ENCODE measurements at places on chromosomes 7 and 10.
A peak's percentile ranks its signal among the peaks of the same experiment; 100 is the strongest.

- DNase-seq, result no peak
Observed at GRCh38 chr7:106895246-106895864, 30.3 kb downstream of the PIK3CG start.

DNA sequence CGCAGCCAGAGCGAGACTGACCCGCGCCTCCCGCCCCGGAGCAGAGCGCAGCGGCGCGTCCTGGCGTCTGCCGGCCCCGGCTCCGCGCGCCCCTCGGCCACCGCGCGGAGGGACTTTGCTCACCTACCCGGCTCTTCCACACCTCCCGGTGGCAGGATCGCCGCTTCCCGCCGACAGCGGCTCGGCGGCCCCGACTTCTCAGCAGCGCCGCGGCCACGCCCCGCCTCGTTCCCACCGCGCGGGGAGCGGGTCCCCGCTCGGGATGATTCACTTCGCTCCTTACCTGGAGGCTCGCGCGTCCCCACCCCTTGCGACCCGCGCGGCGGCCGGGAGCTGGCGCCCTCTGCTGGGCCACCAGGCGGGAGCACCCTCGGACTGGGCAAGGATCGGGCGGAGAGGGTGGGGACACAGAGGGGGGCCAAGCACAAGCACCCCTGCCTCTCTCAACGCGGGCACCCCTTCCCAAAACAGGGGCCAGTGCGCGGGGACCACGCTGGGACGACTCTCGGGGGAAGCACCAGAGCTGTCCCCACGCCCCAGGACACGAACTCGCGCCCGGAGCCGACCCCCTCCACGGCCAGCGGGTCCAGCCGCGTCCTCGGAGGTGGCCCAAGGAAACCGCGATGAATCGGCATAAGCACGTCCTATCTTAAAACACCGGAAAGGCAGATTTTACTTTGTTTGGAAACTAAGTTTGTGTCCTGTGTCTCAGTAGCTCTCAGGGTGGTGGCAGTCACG is 101.0 kb upstream of the SVIL start:
- DNase-seq, result peak; percentile 73

GRCh38 chr7:50409856-50410745 is 40.0 kb downstream of the FIGNL1 start:
- no peak for DNase-seq

DNA sequence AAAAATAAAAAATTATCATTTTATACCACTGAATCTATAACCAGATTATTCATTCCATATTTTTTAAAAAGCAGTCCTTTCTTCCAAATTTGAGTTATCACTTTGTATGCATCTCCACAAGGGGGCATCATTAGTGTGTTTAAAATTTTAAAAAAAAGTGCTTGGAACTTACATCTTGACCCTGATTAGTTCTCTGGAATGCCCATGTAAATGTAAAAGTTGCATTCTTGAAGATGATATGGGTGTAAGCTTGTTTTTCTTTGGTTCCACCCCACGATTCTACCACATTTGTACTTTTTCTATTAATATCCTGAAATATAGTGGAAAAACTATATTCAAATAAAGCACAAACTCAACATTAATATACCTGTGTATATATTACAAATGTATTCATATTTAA is 144.9 kb downstream of the ELAPOR2 start:
- peak; percentile 7 for DNase-seq

DNA sequence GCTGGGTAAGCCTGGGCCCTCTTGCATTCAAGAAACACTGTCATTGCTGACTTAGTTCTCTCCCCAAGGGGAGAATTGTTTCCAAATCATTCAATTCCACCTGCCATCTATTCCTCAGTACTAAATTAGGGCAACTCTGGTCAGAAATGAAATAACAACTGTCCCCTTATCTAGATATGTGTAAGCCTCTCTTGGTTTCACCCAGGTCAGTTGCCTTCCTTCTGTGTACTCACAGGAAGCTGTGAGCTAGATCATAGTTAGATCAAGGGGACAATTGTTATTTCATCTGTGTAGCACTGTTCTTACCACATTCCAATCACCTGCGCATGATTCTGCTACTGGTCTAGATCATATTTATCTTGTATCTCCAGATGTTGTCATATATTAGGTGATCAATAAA is 483.0 kb upstream of the SORCS1 start:
- no peak for DNase-seq

- no peak for DNase-seq
Observed at GRCh38 chr10:90328459-90328858, 529.4 kb downstream of the HTR7 start.

GRCh38 chr7:130367088-130367755 is 13.1 kb upstream of the CPA1 start:
- peak; percentile 60 for DNase-seq

DNA sequence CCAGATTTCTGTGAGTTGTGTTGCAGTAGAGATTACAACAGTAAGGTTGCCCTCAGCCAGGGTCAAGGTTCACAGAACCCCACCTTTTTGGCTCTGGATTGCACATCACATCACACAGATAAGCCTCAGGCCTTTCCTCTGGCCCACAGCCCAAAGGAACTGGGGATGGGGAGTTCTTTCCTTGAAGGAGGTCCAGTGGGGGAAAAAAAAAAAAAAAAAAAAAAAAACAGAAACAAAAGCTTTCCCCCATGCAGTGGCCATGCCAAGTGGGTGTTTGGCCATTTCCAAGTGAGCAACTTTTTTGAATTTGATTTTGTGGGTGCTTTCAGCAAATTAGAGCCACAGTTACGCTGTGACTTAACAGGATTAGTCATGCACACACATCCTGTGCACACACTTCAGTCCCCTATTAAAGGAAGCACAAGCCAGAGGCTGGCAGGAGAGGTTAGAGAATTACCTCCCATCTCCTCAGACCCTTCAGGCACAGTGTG is 79.3 kb upstream of the NANOS1 start:
- DNase-seq, result no peak

- DNase-seq, result no peak
Observed at GRCh38 chr10:5014936-5015335, 11.3 kb upstream of the AKR1C2 start.

GRCh38 chr7:75977743-75978142 is 16.7 kb downstream of the TMEM120A start:
- DNase-seq, result no peak

GRCh38 chr7:30027740-30028215 is 434 bp upstream of the PLEKHA8 start:
- DNase-seq, result no peak

DNA sequence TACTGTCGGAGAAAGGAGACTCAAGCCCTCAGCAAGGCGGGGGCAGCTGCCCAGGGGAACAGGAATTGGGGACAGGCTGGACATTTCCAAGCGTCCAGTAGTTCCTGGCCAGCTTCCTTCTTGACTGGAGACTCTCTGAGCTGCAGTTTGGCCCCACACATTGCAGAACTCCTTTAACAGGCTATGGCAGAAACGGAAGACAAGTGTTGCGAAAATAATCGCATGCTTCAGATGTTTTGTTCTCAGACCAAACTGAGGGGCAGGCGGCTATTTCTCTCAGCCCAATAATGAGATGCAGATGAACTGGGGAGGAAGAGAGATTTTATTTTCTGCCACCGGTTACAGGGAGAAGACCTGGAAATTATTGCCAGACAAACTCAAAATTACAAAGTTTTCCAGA is 88.0 kb upstream of the PFKP start:
- no peak for DNase-seq

GRCh38 chr7:31006857-31007256 is 43.1 kb downstream of the GHRHR start:
- DNase-seq, result no peak

GRCh38 chr7:1290679-1291356 is 58.1 kb downstream of the UNCX start:
- DNase-seq, result no peak

DNA sequence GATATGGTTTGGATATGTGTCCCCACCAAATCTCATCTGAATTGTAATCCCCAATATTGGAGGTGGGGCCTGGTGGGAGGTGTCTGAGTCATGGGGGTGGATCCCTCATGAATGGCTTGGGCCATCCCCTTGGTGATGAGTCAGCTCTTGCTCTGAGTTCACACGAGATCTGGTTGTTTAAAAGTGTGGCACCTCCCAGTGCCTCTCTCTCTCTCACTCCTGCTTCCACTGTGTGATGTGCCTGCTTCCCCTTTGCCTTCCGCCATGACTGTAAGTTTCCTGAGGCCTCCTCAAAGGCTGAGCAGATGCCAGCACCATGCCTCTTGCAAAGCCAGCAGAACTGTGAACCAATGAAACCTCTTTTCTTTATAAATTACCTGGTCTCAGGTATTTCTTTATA is 4.8 kb upstream of the GCK start:
- DNase-seq, result no peak

DNA sequence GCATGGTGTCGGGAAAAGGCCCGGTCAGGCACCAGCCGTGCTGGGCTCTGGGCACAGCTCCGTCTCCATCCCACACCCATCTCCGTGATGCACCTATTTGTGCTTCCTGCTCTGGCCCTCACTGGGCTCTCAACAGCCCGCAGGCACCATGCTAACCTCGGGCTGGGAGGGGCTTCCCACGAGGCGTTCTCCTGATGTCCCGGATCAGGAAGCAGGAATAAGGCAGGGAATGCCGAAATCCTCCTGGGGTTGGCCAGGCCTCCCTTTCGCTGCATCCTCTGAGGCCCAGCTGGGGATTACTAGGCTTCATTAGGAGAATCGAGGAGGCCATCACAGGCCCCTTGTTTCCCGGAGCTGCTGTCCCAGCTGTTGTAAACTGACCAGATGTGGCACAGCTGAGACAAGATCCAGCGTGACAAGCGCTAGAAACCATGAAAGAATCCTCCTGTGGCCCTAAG is 72.0 kb downstream of the FAM53B start:
- DNase-seq, result no peak

GRCh38 chr10:34776090-34776690 is 38.9 kb downstream of the PARD3 start:
- DNase-seq, result no peak

- no peak for DNase-seq
Observed at GRCh38 chr10:113273181-113274163, 279.4 kb upstream of the HABP2 start.

GRCh38 chr10:5575482-5576153 is 50.9 kb downstream of the CALML3 start:
- no peak for DNase-seq

- no peak for DNase-seq
Observed at GRCh38 chr10:91593834-91594233, 39.0 kb downstream of the PPP1R3C start.

GRCh38 chr7:33773053-33773452 is 132.3 kb upstream of the BMPER start:
- no peak for DNase-seq

DNA sequence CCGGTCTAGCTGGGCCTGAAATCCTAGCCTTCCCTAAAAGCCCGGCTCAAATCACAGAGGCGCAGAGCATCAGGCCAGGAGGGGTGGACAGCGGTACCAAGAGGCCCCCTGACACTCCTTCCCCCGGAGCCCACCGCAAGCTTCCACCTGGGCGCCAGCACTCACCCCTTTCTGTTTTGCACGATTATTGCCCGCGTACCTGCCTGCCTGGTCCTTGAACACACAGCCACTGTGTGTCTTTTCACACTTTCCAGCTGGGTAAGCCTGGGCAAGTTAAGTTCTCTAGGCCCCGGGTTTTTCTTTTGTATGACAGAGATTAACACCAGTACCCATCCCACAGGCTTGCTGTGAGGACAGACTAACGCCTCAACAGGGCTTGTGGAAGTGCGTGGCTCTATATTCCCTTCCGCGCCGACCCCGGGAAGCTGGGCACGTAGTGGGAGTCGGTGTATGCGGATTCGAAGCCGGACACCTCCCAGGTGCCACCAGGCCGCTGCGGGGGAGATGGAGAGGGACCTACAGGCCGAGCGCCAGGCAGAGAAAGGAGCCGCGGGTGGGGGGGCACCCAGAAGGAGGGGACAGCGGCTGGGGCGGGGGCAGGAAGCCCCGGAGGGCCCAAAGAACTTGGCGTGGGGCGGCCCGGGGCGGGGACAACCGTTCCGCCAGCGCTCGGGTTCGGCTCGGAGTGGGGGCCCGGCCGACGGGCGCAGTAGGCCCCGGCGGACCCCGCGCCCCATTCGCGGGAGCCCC is 792 bp downstream of the ZNF746 start:
- DNase-seq, result peak; percentile 33

DNA sequence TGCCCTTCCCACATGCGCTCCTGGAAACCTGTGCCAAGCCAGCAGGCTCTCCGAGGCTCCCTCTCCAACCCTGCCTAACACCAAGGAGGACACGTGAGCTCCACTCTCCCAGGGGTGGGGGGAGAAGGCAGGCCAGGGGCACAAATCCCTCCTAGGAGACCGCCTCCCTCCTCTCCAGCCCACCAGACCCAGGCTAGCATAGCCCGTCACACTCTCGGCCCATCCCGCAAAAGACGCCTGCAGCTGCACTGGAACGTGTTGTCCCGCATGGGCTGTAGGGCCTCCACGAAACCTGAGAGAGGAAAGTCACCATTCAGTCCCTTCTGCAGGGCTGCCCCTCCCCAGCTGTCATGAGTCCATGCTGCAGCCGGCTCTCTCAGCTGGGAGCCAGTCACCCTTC is 126.3 kb downstream of the MAD1L1 start:
- no peak for DNase-seq

DNA sequence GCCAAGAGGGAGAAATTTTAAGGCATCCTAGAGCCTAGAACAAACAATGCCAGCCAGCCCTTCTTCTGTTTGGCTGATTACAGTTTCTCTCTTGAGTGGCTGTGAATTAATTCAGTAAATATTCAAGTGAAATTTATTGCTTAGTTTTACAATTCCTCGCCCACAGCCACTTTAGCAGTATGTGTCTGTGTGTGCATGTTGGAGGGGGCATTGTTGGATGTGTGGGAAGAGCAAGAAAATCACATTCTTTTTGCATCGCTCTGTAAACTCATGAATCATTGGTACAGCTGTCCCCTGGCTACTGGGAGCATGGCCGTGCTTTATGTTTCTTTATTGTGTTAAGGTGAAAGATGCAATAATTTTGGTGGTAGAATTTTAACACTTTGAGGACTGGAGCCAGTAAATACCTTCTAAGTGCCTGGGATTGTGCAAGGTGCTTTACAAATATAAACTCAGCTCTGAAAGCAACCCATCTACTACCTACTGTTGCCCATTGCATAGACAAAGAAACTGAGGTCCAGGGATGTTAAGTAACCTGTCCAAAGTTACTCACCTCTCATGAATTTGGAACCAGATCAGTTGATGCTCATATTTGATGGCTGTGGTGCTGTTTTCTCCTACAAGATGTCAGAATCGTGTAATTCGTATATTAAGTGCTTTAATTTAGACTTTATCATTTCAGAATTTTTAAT is 89.9 kb upstream of the BTBD16 start:
- no peak for DNase-seq

DNA sequence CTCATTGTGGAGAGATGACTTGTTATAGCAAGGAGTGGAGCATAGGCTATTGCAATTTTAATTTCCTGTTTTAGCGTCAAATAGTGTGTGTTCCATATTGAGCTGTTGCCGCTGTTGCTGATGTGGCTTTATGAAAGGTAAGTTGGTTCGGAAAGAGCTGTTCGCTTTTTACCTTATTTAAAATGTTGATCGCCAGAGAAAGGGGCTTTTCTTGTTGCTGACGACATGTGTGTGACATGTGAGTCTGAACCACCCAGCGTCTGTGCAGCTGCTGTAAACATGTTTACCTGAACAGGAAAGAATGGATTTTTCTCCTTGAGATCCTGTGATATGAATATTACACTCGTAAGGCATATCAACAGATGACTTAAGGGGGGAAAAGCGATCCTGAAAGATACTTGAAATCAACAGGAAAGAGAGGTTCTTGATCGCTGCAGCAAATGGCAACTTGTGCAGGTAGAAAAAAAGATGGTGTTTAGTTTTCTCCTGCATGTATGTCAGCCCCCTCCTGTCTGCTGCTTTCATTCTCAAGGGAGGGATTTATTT is 2.5 kb downstream of the ZEB1 start:
- peak; percentile 76 for DNase-seq

- DNase-seq, result no peak
Observed at GRCh38 chr10:91788527-91788926, 9.7 kb upstream of the TNKS2 start.

- DNase-seq, result no peak
Observed at GRCh38 chr7:116086547-116087045, 56.0 kb upstream of the TFEC start.

All from central memory CD4-positive, alpha-beta T cell (primary cell).